T1000 (cell line): ENCODE measurements at places on chromosomes 1 and 21.

DNA sequence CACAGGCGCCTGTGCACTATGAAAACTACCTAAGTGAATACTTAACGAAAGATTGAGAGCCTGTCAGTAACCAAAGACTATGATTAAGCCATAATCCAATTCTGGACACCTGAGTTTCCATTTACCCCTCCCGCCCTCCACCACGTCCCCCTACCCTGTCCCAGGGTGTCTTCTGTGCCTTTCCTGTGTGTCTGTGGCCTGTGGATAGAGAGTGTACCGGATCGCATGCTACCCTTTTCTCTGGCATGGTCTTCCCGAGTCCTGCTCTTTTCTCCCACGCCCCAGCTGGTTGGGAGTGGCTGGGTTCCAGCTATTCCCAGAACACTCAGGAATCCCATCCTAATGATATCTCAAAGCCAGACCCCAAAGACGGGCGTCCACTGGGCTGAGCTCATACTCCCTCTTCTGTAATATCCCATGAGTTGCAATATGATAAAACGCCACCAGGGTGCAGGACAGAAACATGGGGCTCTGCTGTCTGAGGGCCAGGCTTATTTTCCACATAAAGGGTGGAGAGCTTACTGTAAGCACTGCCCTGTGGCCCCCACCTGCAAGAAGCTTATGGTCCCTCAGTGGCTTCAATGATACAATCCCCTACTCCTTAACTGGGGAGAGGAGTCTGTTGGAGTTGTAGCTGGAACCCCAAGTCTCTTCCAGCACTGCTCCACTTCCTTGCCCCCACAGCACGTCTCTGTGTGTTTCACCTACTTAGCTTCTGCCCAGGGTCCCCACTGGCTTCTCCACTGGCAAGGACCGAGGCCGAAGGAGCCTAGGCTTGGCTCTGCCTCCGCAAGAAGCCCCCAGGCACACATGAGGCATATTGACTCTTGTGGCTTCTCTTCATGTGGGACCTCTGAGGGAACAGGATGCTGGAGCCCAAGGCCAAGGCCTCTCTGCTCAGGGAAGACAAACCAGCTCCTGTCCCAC is 17.6 kb upstream of the ALX3 start:
- no peak for DNase-seq

DNA sequence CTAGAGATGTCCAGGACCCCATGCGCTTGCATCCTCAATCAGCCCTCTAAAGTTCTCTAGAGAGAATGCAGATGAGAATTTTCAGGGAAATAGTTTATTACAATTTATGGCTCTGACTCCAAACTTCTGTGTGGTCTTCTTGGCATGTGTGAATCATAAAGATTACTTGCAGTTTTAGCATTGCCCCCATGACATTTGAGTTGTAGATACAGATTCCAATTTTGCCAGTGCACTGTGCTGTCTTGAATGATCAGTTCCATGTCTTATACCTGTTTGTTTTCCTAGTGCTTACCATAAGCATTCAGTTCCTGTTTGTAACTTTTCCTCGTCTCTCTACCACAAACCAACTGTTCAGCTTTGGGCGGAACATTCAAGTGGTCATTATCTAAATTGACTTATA is 4.8 kb downstream of the KRTAP21-3 start:
- no peak for DNase-seq

GRCh38 chr1:42171679-42172266 is 7.2 kb upstream of the GUCA2A start:
- DNase-seq: no peak

DNA sequence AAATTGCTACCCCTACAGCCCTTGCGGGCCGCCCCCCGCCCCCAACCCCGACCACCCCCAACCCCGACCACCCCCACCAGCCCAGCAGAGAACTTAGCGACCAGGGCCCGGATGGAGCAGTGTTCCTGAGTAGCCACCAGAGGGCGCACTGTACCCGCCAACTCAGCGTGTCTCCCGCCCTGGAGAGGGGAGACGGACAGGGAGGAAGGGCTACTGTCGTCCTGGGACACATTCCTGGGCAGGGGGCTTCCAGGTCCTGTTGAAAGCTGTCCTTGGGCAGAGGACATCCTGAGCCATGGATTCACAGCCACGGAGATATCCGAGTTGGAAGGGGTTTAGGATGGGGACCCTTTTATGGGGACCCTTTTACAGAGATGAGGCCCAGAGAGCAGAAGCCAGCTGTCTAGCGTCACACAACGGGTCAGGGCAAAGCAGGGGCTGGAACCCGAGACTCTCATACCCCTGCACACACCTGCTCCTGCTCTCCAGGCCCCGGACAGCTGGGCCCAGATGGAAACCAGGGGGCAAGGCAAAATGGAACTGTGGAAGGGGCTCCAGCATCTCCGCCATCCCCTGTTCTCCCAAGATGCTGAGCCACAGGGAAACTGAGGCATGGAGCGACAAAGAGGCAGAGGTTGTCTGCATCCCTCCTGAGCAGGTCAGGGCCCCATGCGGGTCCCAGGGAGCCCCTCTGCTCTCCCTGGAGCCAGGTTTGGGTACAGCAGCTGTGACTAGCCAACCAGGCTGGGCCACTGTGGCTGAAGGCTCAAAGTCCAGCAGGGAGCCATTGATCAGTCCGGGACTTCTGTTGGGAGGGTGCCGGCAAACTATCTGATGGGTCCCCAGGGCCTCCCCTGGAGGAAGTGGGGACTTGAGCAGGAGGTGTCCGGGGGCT is 25.0 kb upstream of the LAPTM5 start:
- DNase-seq: peak; percentile 36

DNA sequence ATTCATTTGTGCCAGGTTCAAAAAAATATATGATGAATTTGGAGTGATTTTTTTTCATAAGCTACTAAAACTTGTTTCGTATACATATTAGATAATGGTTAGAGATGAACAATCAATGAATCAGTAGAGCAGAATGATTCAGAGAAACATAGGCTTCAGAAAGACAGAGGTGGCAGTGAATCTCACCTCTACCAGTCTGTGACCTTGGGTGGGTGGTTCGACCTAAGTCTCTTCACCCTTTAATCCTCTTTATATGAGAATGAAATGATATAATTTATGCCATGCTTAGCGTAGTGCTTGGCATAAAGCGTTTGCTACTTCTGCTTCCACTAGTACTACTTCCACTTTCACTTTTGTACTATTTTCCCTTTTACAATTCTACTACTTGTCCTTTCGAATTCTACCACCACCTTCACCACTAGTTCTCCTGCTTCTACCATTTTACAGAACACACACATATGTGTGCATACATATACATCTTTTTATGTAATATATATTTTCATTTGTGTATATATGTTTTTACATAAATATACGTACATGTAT is 45.1 kb downstream of the FYB2 start:
- no peak for DNase-seq
